ENCODE measurements at places on chromosomes 4 and X.

GRCh38 chr4:121666091-121666679 lies 30.6 kb downstream of the ANXA5 start:
- no peak for DNase-seq

- no peak for DNase-seq
These were observed 239.1 kb downstream of the RASL11B start for GRCh38 chr4:53101191-53101581.

- no peak for DNase-seq
These were observed 109.1 kb upstream of the HUWE1 start for GRCh38 chrX:53795576-53795975.

GRCh38 chrX:19761554-19762295 lies 125.7 kb downstream of the SH3KBP1 start:
- DNase-seq, result no peak

DNA sequence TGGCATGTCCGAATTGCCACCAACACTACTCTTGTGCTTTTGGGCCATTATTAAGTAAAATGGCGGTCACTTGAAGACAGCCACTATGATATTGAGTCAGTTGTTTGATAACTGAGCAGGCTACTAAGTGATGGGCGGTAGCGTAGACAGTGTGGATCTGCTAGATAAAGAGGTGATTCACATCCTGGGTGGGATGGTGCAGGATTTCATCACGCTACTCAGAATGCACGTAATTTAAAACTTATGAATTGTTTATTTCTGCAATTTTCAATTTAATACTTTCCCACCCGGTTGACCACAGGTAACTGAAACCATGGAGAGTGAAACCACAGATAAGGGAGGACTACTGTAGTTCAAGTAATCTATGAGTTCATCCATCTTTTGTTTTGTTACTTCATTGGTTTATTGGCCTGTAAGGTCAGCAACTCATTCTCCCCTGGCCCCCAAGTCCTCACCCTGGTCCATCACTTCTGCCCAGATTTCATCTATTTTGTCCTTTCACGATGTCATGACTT lies 2.9 kb downstream of the ARAF start:
- DNase-seq, result no peak

- DNase-seq, result no peak
These were observed 718.9 kb downstream of the ARAP2 start for GRCh38 chr4:35525192-35525978.

GRCh38 chr4:149057594-149057993 lies 615.4 kb upstream of the NR3C2 start:
- DNase-seq, result no peak

- DNase-seq, result no peak
These were observed 245.2 kb upstream of the TET2 start for GRCh38 chr4:104901438-104901837.

GRCh38 chr4:40121515-40121914 lies 64.9 kb downstream of the N4BP2 start:
- peak; percentile 25 for DNase-seq

DNA sequence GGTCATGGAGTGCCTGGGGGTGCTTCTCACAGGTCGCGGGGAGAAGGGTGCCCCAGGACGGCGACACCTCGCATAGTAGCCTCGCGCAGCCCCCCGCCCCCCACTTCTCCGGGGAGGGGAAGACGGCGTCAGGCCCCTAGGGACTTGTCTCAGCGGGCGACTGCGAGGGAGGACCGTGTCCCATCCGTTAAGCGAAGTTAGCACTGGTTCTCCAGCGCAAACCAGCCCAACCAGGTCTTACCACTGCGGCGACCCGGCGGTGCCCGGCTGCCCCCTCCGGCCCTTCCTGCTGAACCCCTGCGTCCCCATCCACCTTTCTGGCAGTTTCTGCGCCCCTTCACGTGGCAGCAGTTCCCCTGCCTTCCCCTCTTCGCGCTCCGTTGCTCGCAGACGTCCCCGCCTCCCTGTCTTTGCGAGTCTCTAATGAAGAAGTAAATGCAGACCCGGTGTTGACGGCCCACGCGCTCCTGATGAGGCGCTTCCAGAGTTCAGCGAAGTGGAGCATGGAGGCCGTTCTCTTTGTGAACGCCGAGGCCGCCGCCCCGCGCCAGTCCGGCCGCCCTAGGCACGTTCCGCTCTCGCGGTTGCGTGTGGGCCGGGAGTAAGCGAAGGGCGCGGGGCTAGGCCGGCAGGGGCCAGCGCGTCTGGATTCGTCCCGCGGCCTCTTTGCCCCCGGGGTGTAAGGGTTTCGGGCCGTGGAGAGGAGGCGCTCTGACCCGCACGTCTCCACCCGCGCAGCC lies 3.0 kb downstream of the SLIT2 start:
- DNase-seq, result no peak

DNA sequence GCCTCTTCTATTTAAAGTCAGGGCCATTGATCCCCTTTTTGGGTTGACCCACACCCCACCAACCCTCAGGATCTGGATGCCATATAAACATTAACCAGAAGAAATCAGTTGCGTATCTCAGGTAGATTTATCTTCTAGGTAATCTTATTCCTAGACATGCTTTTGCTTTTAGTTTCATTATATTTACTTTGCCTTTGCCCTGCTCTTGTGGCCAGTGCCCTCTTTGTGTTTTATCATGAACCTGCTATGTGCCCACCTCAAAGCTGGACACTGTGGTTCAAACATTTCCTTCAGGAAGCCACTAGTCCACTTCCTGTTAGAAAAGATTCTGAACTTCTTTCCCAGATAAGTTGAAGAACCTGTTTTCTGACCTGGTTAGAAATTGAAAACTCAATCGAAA lies 117.4 kb upstream of the EDNRA start:
- DNase-seq, result no peak

GRCh38 chr4:55834086-55834795 lies 14.7 kb downstream of the EXOC1L start:
- DNase-seq, result no peak

DNA sequence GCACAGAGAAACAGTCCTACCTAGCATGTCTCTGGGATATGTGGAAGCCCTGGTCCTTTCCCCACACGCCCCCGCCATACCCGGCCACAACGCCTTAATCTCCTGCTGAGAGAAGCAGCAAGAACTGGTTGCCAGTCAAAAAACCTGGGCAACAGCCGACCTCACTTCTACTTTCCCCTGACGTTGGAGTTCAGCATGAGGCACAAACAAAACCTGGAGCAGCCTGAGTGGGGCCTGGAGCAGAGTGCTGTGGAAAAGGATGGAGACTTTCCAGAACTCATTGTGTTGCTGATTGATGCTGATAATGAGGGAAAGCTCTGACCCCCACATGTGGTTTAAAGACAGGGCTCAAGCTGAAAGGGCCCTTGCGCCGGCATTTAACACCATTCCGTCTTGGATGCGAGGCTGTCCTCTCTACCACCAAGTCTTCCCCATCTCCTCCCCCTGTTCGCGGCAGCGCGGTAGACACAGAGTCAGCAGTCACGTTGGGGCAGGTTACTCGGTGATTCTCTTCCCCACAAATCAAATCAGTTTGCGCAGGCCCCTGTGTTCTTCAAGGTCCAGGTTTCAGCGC lies 666 bp downstream of the CCDC158 start:
- DNase-seq, result no peak

DNA sequence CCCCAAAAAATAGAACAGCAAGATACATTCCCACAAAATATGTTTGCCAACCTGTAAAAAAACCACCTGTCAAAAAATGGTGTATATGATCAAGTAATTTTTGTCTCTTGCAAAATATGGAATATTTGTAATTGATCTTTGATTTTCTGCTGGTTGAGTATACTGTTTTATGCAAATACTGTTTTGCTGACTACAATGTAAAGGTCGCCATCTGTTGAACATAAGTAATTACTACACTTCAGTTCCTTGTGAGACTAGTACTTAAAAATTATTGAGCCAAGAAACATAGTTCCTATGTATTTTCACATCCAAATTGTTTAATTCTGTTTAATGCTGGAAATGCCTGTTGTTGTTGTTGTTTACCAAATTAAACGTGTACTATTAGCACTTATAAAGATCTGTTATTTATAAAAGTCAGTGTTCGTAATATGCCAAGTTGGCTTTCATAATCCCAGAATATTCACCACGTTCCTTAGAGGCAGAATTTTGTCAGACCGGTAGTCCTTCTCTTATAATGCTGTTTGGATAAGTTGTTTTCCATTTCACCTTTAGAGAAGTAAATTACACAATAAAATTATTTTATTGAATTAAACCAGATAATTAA lies 144.2 kb downstream of the PDLIM5 start:
- peak; percentile 30 for DNase-seq
